Naive thymus-derived CD4-positive, alpha-beta T cell (primary cell): ENCODE measurements at places on chromosomes 7 and 10.

- no peaks in the 10 kb centered on the region for H3K36me3 ChIP-seq
- no peak overlapping the region for H3K27ac ChIP-seq
- no peaks in the 10 kb centered on the region for H3K4me1 ChIP-seq
- no peaks in the 10 kb centered on the region for H3K27me3 ChIP-seq
- H3K4me3 ChIP-seq: no peak overlapping the region
Observed at GRCh38 chr7:82028097-82028496, 258.2 kb upstream of the HGF start.

- no peak overlapping the region for H3K27ac ChIP-seq
- no peak overlapping the region for H3K4me3 ChIP-seq
- no peak for DNase-seq
- no peaks in the 10 kb centered on the region for H3K36me3 ChIP-seq
- no peaks in the 10 kb centered on the region for H3K4me1 ChIP-seq
Observed at GRCh38 chr7:7516156-7516555, 19.5 kb downstream of the COL28A1 start.

DNA sequence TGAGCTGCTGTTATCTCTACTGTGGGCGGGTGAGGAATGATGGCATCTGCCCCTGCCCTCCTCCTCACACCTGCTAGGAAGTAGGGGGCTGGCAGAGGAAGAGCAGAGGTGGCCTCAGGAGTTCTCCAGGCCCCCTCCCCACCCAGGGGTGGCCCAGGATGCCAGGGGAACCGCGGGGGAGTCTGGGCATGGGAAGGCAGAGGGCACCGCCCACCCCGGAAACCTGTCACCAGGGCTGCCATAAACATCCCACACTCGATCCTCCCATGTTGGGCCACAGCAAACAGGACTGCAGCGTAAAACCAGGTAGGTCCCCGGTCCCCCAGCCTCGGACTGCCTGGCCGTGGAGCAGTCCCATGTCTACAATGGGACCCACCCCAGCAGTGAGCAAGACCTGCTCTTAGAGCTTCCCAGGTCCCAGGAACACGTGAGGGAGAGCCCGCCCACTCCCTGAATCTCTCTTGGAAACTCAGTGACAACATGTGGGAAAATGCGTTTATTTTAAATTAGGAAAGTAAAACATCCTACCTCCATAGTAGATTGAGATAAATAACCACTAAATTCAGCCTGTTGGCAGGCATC is 23.4 kb downstream of the EBF3 start:
- H3K27me3 ChIP-seq: no peaks in the 10 kb centered on the region
- no peak for DNase-seq
- H3K4me3 ChIP-seq: no peak overlapping the region
- H3K4me1 ChIP-seq: no peaks in the 10 kb centered on the region
- H3K27ac ChIP-seq: no peak overlapping the region

GRCh38 chr7:491958-492713 is 27.5 kb downstream of the PDGFA start:
- H3K27me3 ChIP-seq: peaks cover 3% of the 10 kb centered on the region
- H3K4me3 ChIP-seq: no peak overlapping the region
- H3K27ac ChIP-seq: no peak overlapping the region
- H3K36me3 ChIP-seq: no peaks in the 10 kb centered on the region

- H3K27ac ChIP-seq: no peak overlapping the region
- H3K4me3 ChIP-seq: no peak overlapping the region
- no peaks in the 10 kb centered on the region for H3K27me3 ChIP-seq
- DNase-seq: no peak
Observed at GRCh38 chr7:65812281-65812680, 60.6 kb upstream of the VKORC1L1 start.

DNA sequence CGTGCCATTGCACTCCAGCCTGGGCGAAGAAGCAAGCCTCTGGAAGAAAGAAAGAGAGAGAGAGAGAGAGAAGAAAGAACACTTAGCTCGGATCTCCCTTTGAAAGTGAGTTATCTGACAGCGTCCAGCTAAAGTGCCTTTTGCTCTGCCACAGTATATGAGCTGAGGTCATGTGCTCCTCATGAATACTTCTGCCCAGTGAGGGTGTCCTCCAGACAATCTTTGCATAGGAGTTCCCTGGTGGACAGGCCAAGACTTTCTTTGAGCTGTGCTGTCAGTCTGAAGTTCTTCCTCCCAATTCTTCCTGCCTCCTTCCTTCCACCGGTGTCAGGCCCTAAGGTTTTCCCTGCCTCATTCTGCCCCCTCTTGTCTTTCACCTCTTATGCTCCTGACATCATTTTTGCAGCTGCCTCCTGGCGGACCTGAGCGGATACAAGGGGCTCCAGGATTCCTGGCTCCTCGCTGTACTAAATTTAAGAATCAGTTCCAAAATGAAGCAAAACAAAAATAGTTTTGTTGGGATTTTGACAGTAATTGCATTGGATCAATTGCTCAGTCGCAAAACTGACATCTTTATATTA is 31.9 kb downstream of the XRCC2 start:
- no peaks in the 10 kb centered on the region for H3K4me1 ChIP-seq
- no peak for DNase-seq
- no peaks in the 10 kb centered on the region for H3K27me3 ChIP-seq
- no peak overlapping the region for H3K4me3 ChIP-seq

DNA sequence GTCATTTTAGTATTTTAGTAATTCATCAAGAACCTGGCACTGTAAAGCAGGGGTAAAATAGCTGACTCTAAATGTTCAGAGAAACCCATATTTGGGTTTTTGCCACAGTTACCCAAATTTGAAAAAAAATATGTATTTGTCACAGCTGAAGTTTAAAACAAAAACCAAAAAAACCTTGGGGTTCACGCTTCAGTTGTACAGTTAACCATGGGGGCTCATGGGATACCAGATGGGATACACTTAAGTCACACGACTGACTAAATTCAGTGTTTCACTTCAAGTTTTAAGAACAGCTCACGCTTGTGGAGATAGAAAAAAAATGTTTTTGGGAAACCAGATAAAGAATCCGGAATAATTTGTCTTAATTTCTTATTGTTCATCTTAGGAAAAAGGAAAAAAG is 2.1 kb downstream of the ARL3 start:
- no peak overlapping the region for H3K27ac ChIP-seq
- DNase-seq: no peak
- peaks cover 4% of the 10 kb centered on the region for H3K4me1 ChIP-seq
- no peaks in the 10 kb centered on the region for H3K36me3 ChIP-seq

DNA sequence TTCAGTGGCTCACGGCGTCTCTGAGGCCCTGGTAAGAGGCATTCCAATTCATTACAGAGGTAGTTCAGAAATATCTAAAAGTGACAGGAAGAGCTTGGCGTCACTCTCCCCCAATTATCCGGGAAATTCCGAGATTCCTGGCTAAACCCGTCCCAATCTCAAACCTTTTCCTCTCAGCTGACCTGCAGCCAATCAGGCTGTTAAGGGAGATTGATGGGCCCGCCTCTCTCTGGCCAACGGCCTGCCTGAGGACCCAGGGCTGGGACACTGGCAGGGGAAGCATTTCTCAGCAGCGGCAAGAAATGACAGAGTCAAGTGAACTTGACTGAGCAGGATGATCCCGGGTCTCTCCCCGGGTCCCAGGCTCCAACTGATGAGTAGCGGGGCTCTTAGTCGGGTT is 72.3 kb downstream of the EBF3 start:
- no peaks in the 10 kb centered on the region for H3K36me3 ChIP-seq
- no peaks in the 10 kb centered on the region for H3K27me3 ChIP-seq
- no peaks in the 10 kb centered on the region for H3K4me1 ChIP-seq
- no peak for DNase-seq
- H3K4me3 ChIP-seq: no peak overlapping the region

DNA sequence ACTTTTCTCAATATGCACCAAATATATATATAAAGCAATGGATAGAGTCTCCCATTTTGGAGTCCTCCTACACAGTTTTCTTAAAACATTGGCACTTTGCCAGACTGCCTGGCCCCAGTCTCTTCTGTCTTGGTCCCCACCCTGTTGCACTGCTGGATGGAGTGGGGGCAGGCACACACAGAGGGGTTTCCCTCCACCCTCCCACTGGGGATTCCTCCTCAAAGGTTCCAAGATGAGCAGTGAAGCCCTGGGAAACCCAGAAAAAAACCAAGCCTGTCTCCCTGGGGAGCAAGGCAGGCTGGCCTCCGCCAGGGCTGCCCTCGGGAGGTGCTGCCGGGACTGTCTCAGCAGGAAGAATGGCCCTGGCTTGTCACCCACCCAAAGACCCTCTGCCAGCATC is 68.0 kb downstream of the SH3PXD2A start:
- no peaks in the 10 kb centered on the region for H3K4me1 ChIP-seq
- no peaks in the 10 kb centered on the region for H3K36me3 ChIP-seq
- no peak overlapping the region for H3K4me3 ChIP-seq
- H3K27ac ChIP-seq: no peak overlapping the region
- DNase-seq: no peak

DNA sequence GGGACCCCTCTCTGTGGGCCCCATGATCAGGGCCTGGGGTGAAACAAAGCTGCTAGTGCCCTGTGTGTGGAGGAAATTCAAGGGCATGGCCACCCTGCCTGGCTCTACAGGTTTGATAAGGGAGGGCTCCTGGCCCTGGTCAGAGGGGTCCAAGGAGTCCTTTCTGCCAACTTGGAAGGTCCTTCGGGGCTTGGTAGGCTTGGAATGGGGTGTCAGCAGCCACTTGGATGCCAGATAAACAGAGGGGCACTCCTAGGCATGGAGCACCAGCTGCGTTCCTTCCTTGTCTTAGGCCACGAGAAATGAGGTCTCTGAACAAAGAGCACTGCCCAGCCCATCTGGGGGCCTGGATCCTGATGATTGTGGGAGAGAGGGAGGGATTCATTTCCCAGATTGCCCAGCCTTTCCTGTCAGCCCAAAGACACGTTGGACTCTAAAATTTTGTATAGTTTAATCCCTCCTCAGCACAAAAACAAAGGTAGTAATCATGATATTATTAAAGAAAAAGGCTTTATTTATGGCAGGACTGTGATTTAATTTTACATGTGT is 5.1 kb downstream of the MTURN start:
- H3K4me3 ChIP-seq: no peak overlapping the region
- H3K27me3 ChIP-seq: no peaks in the 10 kb centered on the region
- H3K27ac ChIP-seq: no peak overlapping the region
- H3K36me3 ChIP-seq: no peaks in the 10 kb centered on the region
- no peak for DNase-seq
- H3K4me1 ChIP-seq: no peaks in the 10 kb centered on the region

- H3K27ac ChIP-seq: no peak overlapping the region
- H3K36me3 ChIP-seq: no peaks in the 10 kb centered on the region
- H3K27me3 ChIP-seq: no peaks in the 10 kb centered on the region
- no peak overlapping the region for H3K4me3 ChIP-seq
- DNase-seq: no peak
Observed at GRCh38 chr10:100442548-100442947, 20.3 kb upstream of the WNT8B start.

DNA sequence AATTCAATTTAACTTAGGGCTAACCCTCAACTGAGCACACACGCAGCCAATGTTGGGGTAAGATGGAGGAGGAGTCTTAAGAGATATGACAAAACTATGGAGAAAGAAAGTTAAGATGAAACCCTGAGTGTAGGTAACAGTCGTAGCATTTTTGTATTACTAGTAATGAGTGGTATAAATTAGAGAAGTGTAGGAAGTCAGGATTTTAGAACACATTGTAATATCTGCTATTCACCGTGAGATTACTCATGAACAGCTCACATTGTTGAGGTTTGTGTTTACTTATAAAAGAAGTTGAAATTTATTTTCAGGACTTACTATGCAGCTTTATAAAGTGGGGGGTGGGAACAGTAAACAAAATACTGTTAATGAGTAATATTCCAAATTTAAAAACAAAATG is 107.2 kb downstream of the ARHGAP21 start:
- no peaks in the 10 kb centered on the region for H3K36me3 ChIP-seq
- no peak for DNase-seq
- H3K27me3 ChIP-seq: no peaks in the 10 kb centered on the region
- H3K27ac ChIP-seq: no peak overlapping the region
